ENCODE measurements at places on chromosomes 5 and 9. TPM values are rescaled to one million over a fixed set of nuclear protein-coding genes. Genes with fewer than 3 reads are reported as not detected.

GRCh38 chr9:106657926-106658325 lies 205.0 kb upstream of the ZNF462 start:
- DNase-seq, result no peak

DNA sequence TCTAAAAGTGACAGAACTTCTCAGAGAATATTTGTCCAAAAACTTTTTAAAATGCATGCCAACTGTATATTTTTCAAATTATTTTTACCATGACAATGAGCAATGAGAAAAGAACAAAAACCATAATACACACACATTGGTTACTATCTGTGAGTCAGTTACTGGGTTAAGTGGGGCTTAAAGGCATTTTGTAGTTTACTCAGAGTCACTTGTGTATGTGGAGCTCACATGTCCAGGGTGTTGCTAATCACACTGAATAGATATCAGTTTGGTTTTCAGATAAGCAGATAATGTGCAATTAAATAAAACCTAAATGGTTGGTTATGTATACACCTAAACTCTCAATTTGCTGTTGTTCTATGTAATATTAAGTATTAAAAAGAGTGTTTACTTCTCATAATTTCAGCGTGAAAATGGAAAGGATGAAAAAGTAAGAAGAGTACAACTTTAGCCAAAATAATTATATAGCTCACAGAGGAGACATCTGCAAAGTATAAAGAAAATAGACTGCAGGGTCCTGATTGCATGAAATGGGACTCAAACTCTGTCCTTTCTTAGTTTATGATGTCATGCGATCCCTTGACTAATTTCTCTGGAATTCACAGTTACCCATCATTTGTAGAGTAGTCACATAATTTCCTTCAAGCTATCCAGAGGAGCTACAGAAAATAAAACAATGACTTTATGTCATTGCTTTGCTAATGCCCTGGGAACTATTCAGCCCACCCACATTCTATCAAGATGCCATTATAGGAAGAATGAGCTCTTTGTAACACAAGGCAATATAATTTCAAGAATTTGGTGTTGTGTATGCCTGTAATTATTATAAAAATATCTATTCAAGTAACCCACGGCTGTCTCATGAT lies 388.0 kb upstream of the ZNF608 start:
- DNase-seq, result peak; percentile 42

DNA sequence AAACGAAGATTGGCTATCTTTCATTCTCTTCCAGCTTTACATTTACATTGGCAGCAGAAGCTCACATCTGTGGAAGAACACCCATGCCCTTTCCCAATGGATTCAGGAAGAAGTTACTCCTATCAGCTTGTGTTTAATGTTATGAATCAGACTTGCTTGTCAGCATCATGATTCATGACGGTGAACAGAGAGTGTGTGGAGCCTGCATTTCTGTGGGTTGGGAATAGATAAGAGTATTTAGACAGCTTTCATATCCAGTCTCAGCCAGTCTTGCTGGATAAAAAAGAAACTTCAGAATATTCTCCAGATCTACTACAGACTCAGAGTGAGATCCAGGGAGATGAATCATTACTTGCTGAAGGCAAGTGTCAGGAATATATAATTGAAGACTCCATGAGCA lies 812.9 kb upstream of the ZNF608 start:
- DNase-seq, result peak; percentile 88

The KLHL3 gene
- 0.27 TPM for total RNA-seq

The F2RL1 gene
- total RNA-seq, result 34.9 TPM

The TMEM174 gene
- not detected for total RNA-seq

Data from MCF 10A (cell line).